ENCODE measurements at places on chromosomes 6 and 20.

DNA sequence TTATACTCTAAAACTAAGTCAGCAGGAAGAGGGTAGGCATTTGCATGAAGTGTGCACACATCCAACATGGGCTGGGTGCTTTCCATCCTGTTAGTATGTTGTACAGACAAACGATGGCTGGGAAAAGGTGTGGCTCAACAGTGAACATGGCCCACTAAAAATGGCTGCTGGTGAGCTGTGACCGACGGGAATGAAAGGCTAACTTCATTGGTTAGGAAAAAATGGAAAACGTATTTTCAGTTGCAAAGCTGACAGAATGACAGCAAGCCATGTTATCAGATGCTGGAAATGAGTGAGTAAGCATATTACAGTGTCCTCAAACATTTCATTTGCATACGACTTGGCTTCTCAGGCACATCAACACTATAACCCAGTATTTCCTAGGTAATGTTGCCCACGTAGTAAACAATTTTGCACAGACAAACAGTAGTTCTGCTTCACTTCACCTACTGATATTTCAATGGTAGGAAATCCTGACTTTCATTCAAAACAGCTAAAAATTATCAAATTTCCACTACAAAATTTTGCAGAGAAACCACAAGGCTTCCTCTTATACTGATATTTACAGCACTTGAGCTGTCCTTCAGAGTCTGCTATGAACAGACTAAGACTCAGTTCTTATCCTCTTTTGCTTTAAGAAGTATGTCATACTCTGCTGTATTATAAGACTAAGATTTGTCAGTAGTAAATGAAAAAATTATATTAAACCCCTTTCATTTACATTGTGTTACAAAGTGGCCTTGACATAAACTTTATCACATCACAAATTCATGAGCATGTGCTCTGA lies 98.9 kb downstream of the IRF4 start:
- no peak for DNase-seq

DNA sequence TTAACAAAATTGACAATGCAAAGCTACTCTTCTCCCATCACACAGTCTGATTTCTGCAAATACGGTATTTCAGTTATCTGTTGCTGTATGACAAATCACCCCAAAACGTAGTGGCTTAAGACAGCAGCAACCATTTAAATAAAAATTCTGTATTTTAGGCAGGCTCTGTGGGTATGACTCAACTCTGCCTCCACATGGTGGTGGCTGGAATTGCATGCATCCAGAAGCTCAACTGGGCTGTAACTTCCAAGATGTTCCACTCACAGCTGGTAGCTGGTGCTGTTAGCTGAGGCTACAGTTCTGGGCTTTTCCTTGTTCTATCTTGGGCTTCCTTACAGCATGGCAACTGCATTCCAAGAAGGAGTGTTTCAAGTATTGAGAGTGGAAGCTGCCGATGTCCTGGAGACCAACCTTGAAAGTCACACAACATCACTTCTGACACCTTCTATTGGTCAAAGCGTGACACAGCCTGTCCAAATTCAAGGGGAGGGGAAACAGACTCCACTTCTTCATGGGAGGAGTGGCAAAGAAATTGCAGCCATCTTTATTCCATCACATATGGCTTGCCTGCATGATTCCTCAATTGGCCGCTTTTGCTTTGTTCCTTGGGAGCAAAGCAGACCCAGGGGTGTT lies 39.7 kb upstream of the TULP1 start:
- DNase-seq, result peak; percentile 73

- no peak for DNase-seq
These were observed 8.7 kb upstream of the MYBL2 start for GRCh38 chr20:43658069-43658722.

DNA sequence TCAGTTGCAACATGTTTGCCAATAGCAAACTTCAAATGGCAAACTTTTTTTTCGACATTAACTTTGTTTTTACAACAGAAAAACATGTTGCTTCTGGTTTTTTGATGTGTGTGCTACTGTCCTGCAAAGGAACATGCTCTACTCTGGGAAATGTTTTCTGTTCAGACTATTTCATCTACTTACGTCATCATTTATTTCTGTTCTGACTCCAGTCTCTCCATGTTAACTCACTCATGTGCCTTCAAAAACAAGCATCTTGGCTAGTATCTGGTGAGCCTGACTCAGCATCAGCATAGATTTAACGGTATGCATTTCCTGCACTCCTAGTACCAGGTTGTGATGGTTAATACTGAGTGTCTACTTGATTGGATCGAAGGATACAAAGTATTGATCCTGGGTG lies 36.1 kb upstream of the MAP7 start:
- DNase-seq, result no peak

DNA sequence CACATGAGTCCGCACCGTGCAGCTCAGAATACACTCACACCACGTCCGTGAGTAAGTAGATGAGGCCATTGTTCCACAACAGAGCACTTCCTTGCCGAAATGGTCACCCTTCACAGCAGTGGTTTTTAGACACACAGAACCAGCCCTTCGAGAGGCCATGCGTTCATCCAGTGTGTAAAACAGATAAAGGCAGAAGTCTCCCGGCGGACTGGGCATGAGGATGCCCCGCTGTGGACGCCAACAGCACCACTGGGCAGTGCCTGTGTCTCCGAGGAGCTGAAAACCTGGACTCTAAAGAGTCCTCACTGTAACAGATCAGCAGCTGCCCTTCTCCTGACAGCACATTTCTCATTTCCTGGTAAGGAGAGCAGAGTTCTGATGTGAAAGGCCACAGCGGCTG lies 75.2 kb downstream of the WDR27 start:
- DNase-seq, result no peak

- DNase-seq, result no peak
These were observed 4.9 kb downstream of the ADGRB3 start for GRCh38 chr6:68639826-68640490.

- DNase-seq, result peak; percentile 20
These were observed 61.8 kb downstream of the RPP40 start for GRCh38 chr6:4941782-4942672.

DNA sequence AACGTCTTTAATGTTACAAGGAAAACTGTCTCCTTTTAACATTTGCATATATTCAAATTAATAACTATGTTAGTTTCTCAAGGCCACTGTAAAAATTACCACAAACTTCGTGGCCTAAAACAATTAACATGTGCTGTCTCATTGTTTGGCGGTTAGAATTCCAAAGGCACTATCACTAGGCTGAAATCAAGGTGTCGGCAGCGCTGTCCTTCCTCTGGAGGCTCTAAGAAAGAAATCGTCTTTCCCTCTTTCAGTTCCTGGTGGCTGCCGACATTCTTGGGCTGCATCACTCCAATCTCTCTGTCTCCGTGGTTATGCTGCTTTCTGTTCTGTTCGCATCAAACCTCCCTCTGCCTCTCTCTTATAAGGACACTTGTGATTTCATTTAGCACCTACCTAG lies 4.2 kb downstream of the TPD52L1 start:
- no peak for DNase-seq

GRCh38 chr20:3706774-3707507 lies 5.5 kb downstream of the SIGLEC1 start:
- no peak for DNase-seq

DNA sequence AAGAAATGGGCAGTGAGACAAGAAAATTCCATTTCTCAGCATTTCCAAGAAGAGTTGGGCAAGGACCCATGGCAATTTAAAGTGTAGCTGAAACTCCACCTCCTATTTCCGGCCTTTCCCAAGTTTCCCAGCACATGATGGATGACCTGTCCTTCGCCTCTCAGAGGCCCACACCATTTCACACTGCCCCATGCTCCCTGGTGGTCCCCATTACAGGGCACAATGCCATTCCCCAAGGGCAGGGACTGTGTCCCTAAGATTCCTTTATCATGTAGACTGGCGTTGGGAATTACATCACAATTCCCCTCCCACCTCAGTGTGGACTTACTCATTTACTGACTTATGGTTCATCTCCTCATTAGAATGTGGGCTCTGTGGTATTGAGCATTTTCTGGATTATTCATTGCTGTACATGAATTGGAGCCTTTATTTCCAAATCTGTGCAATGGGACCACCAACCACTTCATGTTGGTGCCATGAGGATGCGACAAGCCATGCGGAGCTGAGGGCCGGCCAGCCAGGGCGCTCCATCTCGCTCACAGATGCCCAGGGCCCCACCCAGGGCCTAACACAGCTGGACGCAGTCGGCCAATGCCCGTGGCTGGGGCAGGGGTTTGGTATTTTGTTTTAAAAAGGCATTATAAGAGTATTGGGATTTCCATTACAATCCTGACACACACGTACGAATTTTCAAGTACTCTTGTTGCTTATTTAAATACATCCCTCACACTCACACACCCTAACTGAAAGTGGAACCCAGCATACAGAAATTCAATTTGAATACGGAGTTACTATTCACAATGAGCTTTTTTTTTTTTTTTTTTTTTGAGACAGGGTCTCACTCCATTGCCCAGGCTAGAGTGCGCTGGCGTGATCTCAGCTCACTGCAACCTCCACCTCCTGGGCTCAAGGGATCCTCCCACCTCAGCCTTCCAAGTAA lies 5.4 kb downstream of the ACSS1 start:
- no peak for DNase-seq

GRCh38 chr20:43710370-43711044 lies 16.3 kb downstream of the GTSF1L start:
- no peak for DNase-seq

DNA sequence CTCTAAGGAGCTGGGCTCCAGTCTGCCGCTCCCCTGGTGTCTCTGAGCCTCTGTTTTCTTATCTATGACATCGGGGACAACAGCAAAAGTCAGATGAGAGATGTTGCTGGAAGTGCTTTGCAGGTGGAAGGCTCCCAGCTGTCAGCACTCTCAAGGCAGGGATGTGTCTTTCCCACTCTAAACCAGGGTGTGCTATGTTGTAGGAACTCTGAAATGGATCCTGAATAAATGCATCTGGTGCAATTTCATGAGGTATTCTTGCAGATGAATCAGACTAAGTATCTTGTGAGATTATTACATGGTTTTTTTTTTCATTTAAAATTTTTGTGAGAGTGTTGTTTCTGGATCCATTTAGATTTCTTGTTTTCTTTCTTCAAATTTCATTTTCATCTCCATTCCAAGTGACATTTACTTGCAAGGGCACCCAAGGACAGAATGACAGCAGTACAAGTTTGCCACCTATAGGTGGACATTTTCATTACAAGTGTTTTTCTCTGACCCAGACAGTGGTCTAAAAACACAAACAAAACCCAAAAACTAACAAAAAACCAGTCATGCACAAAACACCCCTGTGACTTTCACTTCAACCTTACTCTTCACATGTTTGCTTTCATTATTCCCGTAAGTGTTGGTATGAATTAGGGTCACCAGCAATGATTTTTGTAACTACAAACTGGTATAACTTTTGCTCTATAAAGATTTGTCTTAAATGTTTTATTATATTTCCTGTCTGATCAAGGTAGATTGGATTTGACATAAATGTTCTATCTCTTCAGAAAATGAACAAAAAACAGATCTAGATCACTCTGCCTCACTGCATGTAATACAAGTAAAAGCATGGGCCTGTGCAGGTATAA lies 14.7 kb upstream of the SIM1 start:
- peak; percentile 35 for DNase-seq
